ENCODE measurements at places on chromosomes 6 and 20.

DNA sequence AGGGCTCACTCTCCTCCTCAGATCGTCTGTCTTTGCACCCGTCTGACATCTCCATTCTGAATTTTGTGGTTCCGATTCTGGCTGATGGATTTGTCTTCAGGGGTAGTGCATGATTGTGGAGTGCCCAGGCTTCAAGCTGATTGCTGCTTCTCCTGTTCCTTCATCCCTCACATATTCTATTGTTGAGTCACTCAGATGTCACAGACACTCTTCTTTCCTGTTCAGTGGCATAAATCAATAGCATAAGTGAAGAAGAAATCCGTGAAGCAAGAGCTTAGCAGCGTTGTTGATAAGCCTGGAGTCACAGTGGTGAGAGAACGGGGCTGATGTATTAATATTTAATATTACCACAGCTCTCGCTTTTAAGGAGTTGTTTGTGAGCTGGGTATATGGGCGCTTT lies 152.5 kb downstream of the MTHFD1L start:
- no peak for DNase-seq

GRCh38 chr6:109739686-109740085 lies 48.6 kb downstream of the FIG4 start:
- DNase-seq: no peak

DNA sequence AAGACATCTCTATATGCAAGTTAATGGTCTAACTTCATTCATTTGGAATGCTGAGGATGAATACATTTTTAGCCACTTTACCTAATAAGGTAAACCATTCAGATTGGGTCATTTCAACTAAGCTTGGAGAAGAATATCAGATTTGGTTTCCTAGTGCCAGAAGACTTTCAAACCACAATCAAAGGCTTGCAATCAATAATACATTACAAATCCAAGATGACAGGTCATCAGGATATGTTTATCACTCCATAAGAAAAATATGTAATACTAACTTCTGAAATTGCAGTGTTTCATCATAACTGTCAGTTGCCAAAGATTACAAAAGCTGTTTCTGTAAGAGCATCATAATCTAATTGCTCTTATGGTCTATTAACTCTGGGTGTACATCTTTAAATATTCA lies 654.0 kb downstream of the COL12A1 start:
- no peak for DNase-seq

- DNase-seq: peak; percentile 72
These were observed 37.0 kb downstream of the PEX7 start for GRCh38 chr6:136859430-136859829.

DNA sequence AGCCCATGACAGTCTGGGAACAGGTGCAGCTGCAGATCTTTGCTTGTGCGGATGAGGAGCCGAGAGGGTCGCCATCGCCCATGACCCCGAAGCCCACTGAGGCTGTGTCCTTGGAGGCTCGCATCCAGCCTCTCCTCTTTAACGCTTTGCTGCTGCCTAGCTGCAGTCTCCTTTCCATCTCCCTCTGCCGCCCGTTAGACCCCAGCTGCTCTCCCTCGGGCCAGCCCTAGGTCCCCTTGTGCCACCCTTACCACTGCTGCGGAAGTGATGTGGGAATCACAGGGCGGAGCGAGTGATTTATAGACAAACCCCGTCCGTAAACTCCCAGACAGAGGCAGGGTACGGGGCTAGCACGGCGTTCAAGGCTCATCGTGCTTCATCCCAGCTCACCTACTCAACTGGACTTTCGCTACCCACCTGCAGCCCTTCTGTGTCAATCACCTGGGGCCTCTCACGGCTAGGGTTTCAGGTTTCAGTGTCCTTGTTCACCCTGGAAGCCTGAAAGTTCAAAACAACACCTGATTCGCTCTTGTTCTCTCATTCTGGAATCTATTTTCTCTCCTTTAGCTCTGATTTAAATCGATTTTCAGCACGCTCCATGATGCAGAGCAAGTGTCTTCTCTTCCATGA lies 76.1 kb downstream of the PAX1 start:
- DNase-seq: no peak

- DNase-seq: no peak
These were observed 7.5 kb downstream of the TP53TG5 start for GRCh38 chr20:45370571-45371160.

DNA sequence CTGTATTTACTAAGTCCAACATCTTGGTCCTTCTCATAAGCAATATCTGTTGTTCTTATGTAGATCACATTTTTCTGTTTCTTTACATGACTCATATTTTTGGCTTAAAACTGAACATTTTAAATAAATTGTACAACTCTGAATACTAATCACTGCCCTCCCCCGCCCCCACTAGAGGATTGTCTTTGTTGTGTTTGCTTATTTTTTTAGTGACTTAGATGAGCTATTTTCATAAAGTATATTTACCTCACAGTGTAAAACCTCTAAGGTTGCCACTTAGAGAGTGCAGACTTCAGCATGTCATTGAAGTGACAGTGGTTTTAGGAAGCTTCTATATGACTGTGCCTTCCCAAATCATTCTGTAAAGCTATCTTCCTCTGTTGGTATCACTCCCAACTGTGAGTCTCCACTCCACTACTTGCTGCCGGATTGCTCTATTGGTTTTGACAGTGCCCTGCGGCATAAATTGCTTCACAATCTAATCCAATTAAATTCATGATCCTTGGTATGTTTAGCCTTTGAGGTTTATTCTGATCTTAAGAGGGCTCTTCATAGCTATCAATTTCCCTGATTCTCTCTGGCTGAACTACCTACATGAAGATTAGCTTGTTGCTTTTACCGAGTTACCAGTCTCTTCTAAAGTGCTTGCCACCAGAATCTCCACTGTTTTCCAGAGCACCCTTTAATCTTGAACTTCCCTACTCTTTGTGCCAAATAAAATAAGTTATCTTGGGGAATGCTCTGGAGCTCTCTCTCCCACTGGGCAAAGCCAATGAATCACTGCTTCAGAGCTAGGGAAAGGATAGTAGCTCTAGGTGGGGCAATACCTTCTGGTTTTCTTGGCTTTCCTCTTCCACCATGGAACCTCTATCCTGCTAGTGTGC lies 33.0 kb downstream of the SPTLC3 start:
- no peak for DNase-seq
